Activated CD8-positive, alpha-beta memory T cell treated with anti-CD3 and anti-CD28 coated beads for 4 hours (primary cell): ENCODE measurements at places on chromosomes 2 and 18.

DNA sequence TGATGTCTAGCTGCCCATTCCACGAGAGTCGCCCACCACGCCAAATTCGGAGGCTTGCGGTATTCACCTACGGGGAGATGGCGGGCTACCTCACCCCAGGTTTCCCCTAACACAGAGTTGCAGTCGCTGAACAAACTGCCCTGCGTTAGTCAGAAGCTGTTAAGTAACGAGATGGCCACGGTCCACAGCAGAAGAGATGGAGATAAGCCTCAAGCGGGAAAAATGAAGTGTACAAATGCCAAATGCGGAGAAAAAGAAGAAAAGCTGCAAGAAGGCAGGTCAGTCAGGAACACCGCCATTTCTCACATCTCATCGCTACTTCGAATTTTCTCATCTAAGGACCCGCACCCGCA is 425 bp downstream of the ASB3 start:
- DNase-seq: no peak

DNA sequence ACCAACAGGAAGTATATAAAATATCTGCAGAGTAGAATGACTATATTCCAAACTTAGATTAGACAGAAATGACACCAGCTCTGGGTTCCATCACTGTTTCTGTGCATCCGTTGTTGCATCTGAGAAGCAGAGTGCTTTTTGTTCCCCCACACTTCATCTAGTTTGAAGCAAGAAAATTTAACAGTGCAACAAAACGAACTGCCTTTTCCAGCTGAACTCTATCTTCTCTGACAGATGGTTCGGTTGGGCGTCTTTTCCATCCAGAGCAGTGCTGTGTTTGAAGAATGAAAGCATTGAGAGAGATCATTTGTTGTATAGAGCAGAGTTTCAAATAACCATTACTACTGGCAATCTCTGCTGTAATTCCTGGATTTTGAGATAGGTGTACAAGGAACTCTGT is 757.5 kb downstream of the DPP10 start:
- DNase-seq: no peak

GRCh38 chr2:158143703-158144360 is 42.2 kb downstream of the UPP2 start:
- no peak for DNase-seq

DNA sequence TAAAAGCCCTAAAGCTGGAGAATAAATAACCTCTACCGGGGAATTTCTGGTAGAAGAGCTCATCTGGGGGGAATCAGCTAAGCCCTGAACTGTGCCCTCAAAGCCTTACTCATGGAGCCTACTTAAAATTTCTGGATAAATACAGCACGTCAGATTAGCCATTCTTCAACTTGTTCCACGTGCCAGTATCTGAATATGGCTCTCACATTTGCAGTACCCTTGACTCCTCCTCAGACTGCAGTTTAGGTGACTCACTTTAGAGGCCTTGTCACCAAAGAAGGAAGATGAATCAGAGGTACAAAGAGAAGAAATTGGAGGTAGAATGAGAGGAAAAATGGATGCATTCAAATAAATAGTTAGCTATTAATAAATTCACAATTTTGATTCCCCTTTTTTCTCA is 34.6 kb upstream of the POTEC start:
- DNase-seq: no peak

- no peak for DNase-seq
Measured at GRCh38 chr2:172612051-172612450, 56.2 kb downstream of the PDK1 start.

DNA sequence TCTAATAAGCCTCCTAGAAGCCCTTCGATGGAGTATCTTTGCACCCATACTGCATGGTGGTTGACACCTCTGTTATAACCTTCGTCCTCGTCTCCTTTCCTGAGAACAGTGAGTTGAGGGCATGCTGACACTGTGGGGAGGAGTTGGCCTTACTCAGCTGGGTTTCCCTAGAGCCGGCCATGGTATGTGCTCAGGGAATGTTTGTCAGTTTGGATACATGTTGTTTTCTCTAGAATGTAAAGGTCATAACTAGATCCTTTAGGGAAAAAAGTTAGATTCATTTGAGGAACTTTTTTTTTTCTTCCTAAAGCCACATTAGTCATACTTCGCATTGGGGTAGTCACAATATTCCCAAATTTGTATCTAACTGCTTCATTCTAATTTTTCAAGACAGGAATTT is 106.0 kb upstream of the FOSL2 start:
- no peak for DNase-seq

GRCh38 chr2:207264310-207264709 is 98.6 kb upstream of the KLF7 start:
- no peak for DNase-seq

DNA sequence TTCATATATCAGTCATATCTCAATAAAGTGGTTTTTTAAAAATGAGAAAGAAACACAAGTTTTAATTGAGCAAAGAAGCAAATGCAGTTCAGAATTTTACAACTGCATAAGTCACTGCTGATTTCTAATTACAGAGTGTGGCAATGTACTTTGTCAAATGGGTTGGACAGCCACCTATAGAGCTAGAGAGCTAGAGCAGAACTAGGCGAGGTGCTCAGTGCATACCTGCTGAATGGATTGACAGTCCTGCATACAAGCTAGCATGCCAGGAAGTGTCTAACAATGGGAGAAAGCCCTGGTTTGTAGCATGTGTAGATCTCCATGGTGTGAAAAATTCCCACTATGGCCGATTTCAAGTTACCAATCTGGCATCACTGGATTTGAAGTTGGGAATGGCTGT is 106.3 kb upstream of the CDCA7 start:
- DNase-seq: no peak

- DNase-seq: no peak
Measured at GRCh38 chr2:234480337-234480736, 16.5 kb downstream of the ARL4C start.

DNA sequence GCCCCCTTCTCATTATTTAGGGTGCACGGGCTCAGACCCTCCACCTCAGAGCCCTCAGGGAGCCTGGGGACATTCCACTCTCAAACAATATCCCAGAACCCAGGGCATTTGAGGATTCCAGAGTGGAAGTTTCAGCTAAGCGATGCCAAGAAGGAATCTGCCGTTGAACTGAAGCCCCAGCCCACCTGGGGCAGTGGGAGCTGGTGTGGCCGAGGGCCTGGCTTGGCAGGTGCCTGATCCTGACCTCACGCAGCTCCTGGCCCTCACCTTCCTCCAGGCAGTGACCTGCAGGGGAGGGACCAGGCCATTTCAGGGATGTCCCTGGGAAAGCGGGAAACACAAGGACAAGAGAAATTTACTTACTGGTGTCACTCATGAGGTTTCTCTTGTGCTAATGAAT is 58.2 kb downstream of the ACKR3 start:
- no peak for DNase-seq

DNA sequence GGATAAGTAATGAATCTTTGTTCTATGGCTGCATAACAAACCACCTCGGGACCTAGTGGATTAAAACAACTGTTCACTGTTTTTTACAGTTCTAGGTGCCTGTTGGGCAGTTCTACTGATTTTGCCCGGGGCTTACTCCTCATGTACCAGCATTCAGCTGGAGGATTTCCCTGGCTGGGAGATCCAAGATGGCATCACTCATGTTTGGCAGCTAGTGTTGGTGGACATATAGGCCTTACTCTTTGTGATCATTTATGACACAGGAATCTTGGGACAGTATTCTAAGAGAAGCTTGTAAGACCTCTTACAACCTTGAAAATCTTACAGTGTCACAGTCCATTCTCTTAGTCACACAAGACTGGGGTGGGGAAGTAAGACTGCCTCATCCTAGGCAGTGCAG is 4.6 kb downstream of the MARCHF7 start:
- no peak for DNase-seq
